SK-N-SH treated with all-trans-retinoic acid at 6 μM for 48 hours (cell line): ENCODE measurements at places on chromosomes 2 and 18.
A peak's percentile ranks its signal among the peaks of the same experiment; 100 is the strongest.

GRCh38 chr2:30934066-30934465 lies 126.8 kb upstream of the CAPN13 start:
- no peak for ATAC-seq

DNA sequence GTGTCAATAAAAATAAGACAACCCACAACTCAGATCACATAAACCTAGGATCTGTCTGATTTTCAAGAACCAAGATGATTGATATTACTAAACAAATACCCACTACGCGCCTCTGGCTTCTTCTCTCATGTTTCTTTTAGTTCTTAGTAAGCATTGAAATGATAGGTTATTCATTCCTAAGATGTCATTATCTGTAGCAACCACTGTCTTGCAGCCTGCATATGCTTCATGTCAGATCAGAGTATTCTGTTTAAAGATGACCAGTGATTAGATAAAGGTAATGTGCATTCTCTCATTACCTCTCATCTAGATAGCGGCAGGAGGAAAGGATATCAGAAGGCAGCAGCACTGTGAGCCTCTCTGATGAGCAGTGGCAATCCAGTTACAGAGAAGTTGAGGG lies 112.9 kb downstream of the SLC8A1 start:
- no peak; the same call in 2 of the 3 replicates for ATAC-seq

DNA sequence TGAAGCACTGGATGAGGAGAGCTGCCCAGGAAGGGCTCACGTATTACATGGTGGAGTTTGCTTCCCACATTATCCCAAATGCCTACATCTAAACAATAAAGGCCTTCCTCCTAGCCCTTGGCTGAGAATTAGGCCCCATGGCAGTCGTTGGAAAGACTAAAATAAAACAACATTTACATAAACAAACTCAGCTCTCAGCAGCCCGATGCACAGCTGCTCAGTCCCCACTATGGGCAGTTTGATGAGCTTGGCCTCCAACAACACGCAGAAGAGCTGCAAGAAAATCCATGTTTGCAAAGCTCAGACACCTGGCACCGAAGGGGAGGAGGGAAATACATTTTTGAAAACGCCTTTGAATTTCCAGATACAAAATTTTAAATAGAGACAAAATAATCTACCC lies 352.4 kb downstream of the EIPR1 start:
- no peak for ATAC-seq

- peak; percentile 16 for ATAC-seq
Observed at GRCh38 chr2:26347286-26347865, 787 bp upstream of the ADGRF3 start.

DNA sequence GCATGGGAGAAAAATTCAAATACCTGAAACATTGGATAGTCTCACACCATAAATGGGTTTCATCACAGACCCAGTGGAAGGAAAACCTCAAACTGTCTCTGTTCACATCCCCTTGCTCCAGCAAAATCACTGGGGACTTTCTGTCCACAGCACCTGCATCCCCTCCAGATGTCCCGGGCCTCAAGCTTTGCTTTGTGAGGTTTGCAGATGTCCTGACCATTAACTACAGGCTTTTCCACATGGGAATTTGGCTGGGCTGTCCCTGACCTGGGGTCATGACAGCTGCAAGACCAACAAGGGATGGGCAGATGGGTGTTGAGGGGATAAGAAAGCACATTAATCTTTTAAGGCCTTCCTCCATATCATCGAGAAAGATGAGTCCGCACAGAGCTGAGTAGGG lies 427.9 kb downstream of the TXNL1 start:
- ATAC-seq = no peak

- no peak for ATAC-seq
Observed at GRCh38 chr2:21693081-21693480, 569.3 kb downstream of the TDRD15 start.

- ATAC-seq = no peak
Observed at GRCh38 chr2:112148477-112148876, 10.3 kb downstream of the FBLN7 start.

GRCh38 chr18:55401638-55402191 lies 186.3 kb downstream of the TCF4 start:
- ATAC-seq = peak; percentile 78

GRCh38 chr2:128269063-128269989 lies 49.3 kb downstream of the HS6ST1 start:
- ATAC-seq = no peak

GRCh38 chr18:9960258-9960904 lies 46.6 kb downstream of the VAPA start:
- ATAC-seq = no peak

DNA sequence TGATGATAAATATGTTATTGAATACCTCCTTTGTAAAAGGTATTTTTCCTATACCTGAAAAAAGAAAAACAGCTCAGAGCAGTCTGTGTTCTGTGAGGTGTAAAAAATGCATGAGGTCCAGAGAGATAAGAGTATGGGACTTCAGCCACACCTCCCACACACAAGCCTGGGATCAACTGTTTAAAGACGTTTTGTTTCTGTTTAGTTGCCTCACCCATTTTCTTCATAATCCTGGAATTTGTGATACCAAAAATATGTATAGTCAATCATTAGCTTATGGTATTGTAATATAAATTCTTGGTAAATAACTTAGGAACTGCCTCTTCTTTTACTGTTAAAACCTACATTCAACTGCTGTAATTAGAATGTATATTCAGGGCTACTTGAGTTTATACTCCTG lies 1322.9 kb upstream of the TMEFF2 start:
- ATAC-seq = no peak

DNA sequence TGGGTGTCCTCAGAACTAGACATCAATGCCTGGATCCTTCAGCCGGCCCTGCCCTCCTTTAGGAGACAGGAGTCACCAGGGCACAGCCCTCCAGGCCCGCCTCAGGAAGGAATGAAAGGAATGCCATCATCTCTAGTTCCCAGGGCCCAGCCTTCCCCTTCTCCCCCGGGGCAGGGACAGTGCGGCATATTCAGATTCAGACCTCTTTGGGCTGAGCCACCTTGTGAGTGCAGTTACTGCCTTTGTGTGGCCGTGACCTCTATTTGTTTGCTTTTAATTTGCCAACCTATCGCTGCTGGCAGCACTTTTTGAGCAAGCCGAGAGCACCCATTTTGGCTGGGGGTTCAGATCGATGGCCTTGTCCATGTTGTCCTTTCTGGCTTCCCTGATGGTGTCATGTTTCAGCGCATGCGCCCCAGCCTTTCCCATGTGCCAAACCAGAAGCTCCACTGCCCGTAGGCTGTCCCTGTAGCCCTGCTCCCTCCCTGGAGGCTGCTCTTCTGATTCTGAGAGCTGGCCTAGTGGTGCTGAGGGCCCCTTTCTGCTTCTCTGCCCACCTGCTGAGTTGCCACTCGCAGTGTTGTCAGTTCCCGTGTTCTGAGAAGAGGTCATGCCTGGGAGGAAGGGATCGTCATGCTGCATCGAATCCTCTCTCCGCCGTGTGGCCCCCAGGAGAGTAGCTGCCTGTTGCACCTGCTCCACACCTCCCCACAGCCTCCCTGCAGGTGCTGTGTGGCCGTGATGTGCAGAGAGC lies 10.9 kb downstream of the ANKRD23 start:
- ATAC-seq = peak; percentile 56

- no peak for ATAC-seq
Observed at GRCh38 chr2:10763461-10763800, 42.0 kb downstream of the ATP6V1C2 start.

DNA sequence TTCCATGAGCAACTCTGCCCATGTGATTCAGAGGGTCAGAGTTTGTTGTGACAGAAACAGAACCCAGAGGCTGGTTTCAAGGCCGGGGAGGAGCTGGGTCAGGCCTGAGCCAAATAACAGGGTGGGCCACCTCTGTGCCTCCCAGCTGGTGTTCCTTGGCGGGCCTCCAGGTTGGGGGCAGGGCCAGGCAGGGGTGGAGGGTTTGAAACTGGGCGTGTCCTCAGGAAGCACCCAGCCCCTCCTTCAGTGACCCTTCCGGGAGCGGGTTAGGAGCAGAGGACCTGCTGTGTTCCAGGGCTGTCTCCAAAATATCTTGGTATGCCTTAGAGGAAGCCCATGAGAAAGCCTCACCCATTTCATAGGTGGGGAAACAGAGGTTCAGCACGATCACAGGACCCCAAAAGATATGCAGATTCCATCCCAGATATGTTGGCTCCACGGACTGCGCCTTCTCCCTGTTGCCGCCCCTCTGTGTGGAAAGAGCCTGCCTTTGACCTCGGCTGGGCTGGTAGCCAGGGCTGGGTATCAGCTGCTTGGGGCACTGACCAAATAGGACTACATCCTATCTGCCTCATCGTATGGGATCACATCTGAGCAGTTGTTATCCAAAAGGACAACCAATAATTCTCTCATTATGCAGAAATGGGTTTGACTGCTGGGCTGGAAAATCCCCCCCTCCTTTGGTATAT lies 74.8 kb upstream of the GLI2 start:
- ATAC-seq = no peak

DNA sequence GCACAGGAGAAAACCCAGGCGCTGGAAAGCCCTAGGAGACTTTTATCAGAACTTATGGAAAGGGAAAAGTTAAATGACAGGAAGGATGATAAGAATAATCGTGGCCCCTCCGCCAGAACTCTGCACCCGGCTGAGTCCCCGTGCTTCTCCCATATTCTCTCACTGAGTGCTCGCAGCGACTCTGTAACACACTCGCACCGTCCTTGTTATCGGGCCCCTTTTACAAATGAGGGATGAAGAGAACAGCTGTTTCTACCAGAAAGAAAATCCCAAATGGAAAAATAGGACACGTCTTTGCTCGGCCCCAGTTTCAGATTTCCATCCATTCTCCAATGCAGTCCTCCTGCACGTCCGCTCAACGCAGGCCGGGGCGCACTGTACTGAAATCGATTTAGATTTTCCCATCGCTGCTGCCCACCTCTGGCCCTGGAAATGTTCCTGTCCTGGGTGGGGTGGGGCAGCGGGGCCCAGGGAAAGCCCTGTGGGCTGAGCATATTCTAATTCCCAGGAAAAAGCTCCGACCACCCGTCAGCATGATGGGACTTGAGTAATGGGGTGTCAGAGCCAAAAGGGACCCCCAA lies 66.4 kb downstream of the KCNF1 start:
- ATAC-seq = no peak

DNA sequence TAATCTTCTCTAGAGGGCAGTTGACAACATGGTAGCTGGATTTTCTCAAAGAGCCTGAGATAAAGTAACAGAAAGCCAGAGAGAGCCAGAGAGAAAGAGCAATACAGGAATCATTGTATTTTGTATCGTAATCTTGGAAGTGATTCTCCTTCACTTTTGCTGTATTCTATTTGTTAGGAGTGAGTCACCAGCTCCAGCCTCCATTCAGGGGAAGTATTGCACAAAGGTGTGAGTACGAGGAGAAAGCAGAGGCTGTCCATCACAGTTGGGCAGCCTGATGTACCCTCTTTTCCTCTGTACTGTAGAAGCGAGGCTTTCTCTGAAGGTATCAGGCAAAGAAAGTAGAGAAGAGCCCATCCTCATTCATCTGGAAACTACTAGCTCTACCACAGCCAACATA lies 176.8 kb downstream of the KCNS3 start:
- no peak for ATAC-seq

GRCh38 chr18:56982766-56983165 lies 164.1 kb upstream of the BOD1L2 start:
- ATAC-seq = no peak

- ATAC-seq = no peak
Observed at GRCh38 chr2:53569957-53570727, 197.5 kb upstream of the CHAC2 start.

DNA sequence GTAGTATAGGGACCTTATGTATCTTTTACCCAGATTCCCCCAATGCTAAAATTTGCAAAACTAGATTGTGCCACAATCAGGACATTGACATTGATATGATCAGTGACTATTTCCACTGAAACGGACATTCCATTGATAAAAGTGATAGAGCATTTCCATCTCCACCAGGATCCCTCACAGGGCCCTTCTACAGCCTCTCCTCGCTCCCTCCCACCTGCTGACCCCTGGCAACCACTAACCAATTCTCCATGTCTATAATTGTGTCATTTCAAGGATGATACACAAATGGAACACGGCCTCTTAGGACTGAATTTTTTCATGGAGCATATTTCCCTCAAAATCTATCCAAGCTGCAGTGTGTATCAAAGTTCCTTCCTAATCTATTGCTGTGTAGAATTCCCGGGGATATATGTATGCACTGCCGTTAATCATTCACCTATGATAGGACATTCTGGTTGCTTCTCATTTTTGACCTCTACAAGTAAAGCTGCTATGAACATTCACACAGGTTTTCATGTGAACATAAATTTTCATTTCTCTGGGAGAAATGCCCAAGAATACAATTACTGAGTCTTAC lies 67.3 kb downstream of the UXS1 start:
- no peak for ATAC-seq

DNA sequence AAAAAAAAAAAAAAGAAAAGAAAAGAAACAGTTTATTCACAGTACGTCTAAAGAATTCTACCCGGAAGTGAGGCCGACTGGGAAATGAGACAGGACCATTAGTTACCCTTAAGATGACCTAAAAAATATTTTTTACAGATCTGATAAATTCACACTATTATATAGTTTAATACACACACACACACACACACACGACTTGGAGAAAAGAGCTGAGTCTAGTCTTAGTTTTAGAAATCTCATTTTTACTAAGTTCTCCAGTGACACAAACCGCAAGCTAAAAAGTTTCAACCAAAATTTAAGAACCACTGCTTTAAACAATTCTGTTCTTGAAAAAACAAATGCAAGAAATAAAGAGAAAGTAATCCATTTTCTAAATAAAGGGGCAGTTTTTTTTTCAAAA lies 27.1 kb downstream of the ST3GAL5 start:
- no peak for ATAC-seq

DNA sequence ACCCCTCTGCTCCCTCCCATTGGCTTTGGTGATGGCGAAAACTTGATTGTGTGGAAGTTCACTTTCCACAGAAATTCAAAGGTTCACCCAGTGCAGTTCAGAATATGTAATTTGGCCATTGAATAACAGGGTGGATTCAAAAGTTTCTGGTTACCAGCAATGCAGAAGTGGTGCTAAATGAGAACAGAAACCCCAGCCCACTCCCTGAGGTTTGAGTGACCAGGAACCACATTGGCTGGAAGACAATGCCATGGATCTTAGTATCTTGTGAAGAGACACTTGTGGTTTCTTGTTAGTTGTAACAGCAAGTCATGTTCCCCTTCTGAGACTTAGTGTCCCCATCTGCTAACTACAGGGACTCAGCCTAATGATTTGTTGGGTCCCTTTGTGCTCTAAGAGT lies 49.8 kb downstream of the QPCT start:
- ATAC-seq = no peak

DNA sequence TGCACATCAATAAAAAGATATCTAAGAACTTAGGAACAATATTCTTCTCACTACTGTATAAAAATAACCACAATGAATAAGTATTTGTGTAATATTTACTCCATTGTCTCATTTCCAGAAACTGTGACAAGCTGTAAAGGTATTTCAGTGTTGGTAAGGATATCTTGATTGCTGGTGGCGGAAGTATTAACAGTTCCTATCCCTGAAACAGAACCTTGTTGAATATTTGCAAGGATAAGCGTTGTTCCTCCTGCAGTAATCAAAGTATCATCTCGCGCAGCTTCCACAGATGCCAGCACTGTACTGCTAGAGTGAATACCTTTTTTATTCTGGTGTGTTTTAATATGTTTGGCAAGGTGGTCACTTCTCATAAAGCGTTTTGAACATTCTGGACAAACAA lies 55.3 kb downstream of the SP3 start:
- ATAC-seq = no peak

GRCh38 chr2:121475811-121476571 lies 54.7 kb upstream of the RNU4ATAC start:
- ATAC-seq = no peak

- ATAC-seq = no peak
Observed at GRCh38 chr2:230995821-230996220, at the start of gene SPATA3. Gene SPATA3 (plus strand): TSS chr2:230996121. CDS start chr2:230996234, 113 bp downstream.
